H1 (cell line): ENCODE measurements at places on chromosomes 5 and 9.

DNA sequence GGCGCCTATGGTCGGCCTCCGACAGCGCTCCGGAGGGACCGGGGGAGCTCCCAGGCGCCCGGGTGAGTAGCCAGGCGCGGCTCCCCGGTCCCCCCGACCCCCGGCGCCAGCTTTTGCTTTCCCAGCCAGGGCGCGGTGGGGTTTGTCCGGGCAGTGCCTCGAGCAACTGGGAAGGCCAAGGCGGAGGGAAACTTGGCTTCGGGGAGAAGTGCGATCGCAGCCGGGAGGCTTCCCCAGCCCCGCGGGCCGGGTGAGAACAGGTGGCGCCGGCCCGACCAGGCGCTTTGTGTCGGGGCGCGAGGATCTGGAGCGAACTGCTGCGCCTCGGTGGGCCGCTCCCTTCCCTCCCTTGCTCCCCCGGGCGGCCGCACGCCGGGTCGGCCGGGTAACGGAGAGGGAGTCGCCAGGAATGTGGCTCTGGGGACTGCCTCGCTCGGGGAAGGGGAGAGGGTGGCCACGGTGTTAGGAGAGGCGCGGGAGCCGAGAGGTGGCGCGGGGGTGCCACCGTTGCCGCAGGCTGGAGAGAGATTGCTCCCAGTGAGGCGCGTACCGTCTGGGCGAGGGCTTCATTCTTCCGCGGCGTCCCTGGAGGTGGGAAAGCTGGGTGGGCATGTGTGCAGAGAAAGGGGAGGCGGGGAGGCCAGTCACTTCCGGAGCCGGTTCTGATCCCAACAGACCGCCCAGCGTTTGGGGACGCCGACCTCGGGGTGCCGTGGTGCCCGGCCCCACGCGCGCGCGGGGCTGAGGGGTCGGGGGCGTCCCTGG is 561 bp downstream of the DAPK1 start:
- peak; percentile 75 for DNase-seq

GRCh38 chr9:109506097-109506712 is 8.1 kb upstream of the PTPN3 start:
- DNase-seq: no peak

GRCh38 chr5:157530226-157530972 is 45.2 kb downstream of the ADAM19 start:
- DNase-seq: no peak

DNA sequence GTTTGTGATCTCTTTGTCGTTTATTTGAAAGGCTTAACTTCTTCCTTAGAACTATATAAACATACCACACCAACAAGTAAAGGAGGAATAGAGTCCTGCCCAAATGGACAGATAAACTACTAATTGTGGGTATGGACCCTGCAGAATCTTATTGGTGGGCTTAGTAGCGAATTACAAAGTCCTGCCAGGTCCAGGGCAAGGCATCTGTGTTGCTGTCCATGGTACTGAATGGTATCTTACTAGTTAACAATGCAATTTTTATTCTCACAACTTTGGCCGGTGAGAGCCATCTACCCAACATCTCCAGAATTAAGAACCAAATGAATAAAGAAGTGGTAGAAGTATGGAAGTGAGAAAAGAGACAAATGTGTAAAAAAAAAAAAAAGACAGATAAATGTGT is 1782.4 kb upstream of the WWC1 start:
- no peak for DNase-seq

DNA sequence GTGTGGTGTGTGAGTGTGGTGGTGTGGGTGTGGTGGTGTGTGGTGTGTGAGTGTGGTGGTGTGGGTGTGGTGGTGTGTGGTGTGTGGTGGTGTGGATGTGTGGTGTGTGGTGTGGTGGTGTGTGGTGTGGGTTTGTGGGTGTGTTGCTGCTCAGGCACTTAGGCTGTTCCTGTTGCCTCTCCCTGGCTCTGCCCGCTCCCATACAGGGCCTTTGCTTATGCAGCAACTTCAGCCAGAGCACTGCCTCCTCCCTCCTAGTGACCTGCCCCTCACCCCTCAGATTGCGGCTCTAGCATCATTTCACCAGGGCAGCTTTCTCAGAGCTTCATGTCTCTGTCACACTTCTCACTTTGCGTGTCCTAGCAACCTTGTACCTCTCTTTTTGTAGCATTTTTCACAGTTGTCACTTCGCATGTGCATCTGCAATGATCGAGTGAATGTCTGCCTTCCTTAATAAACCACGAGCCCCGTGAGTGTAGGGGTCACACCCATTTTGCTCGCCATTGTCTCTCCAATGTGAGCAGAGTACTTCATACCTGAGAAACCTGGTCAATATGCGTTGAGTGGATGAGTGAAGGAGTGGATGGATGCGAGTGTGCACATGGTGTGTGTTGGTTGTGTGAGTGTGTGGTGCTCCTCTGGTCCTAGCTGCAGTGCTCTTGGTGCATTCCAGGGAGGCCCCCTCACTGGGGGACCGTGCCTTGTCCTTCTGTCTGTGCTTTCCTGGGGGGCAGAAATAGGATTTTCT is 167.9 kb upstream of the PANK3 start:
- DNase-seq: no peak

DNA sequence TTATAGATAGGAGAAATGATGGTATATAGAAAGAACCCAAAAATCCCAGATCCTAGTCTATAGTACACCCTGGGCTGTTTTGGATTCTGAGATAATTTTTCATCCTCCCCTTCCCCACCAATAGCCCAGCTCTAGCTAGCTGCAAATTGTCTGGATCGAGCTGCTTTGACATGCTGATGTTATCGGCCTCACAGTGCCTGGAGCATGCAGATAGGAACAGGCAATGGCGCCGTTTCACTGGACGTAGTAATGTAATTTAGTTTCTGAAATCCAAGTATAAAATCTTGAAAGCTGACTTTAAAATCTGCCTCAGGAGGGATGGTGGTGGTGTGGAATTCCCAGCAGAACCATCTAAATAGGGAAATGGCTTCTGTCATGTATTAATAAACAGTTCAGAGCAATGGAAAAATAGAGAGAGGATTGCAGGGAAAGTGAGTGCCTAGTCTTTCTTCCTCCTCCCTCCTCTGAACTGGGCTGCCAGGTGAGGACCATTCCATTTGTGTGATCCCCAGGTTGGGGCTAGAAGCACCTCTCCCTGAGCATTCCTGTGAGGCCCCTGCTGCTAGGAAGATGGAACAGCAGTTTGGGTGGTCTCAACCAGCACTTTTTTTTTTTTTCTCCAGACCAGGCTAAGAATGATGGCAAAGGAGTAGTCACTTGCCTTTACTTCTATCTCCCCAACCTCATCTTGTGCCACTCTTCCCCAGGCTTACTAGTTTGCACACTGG is 31.9 kb downstream of the FAM219A start:
- no peak for DNase-seq

GRCh38 chr9:90805006-90805996 is 3.7 kb downstream of the SYK start:
- DNase-seq: no peak

DNA sequence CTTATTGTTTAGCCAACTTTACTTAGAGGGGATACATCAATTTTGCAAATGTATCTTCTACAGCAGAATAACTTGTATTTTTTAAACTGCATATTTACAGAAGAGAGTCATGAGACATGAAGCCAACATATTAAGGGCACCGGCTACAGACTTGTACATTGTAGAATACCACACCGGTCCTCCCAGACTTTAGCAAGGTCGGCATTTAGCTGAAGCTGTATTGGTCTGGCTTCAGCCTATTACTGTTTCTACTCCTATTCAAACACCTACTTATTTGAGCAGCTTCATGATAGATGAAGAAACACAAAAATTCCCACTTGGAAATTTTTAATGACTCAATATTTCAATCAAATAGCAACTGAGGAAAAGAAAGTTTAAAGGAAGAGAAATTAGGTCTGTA is 33.0 kb downstream of the NR3C1 start:
- no peak for DNase-seq

GRCh38 chr9:107336718-107337360 is 53.8 kb downstream of the RAD23B start:
- DNase-seq: no peak

GRCh38 chr5:173751266-173751600 is 134.8 kb upstream of the BOD1 start:
- DNase-seq: no peak
